Psoas muscle (tissue), 8 donors: ENCODE measurements at places on chromosomes 7 and 10. TPM values are rescaled to one million over a fixed set of nuclear protein-coding genes. Genes with fewer than 3 reads are reported as not detected.

ZNF212 gene
- 3.9 TPM for total RNA-seq

MKX gene
- 0.06 TPM for total RNA-seq

UCMA gene
- not detected for total RNA-seq

STAMBPL1 gene
- 1.4 TPM for total RNA-seq

KIAA1549 gene
- total RNA-seq: 2.5 TPM

SPDYE6 gene
- not detected for total RNA-seq

MLXIPL gene
- total RNA-seq: 22.9 TPM

NPY4R gene
- not detected for total RNA-seq

CALN1 gene
- not detected for total RNA-seq

PRSS2 gene
- 6.2 TPM for total RNA-seq

AKR1D1 gene
- total RNA-seq: not detected

POLL gene
- total RNA-seq: 29.3 TPM

CYP17A1 gene
- not detected for total RNA-seq

ASL gene
- total RNA-seq: 8.6 TPM

UFSP1 gene
- 5.4 TPM for total RNA-seq

SAMD9L gene
- total RNA-seq: 1.9 TPM

ANKRD26 gene
- total RNA-seq: 9.4 TPM

NPTX2 gene
- total RNA-seq: 5.3 TPM

MUC3A gene
- total RNA-seq: 0.36 TPM

MDFIC gene
- 7.3 TPM for total RNA-seq
